ENCODE measurements at places on chromosomes 6 and 20. TPM values are rescaled to one million over a fixed set of nuclear protein-coding genes. Genes with fewer than 3 reads are reported as not detected.

DNA sequence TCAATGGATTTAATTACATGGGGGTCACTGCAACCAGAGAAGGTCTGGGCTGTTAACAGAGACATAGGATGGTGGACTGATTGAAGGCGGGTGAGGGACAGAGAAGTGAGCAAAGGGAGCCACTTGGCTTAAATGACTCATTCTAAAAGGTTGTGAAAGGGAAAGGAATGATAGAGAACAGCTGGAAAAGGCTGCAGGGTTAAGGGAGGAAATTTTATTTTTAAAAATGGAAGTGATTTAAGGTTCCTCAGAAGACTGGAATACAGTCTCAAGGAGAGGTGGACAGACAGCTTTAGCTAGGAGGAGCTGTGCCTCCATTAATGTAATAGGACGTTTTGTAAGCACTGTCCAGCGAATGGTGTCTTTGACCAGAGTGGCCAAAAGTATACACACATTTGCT, 46.7 kb downstream of the RGS17 start:
- H3K27me3 ChIP-seq, result no peaks in the 10 kb centered on the region
- DNase-seq, result no peak
- H3K4me3 ChIP-seq, result no peak overlapping the region
- H3K36me3 ChIP-seq, result no peaks in the 10 kb centered on the region

The ELOVL4 gene
- total RNA-seq, result not detected

DNA sequence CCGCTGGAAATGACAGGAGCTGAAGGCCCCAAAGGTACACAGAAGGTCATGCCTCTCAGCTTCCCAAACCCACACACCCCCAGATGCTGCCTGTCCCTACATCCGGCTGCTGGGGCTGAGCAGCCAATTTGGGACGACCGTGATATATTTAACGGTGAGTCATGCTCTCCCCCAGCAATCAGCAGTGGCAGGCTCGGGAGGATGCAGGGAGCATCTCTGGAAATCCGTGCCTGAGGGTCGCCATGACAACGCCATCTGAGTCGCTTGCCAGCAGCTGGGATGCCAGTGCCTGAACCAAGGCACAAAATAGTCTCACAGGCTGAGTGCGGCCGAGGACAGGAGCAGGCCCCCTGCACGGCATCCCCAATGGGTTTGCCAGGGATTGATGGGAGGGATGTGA, 57.9 kb downstream of the KCNB1 start:
- peaks cover 27% of the 10 kb centered on the region for H3K27me3 ChIP-seq
- H3K4me3 ChIP-seq, result no peak overlapping the region
- H3K27ac ChIP-seq, result no peak overlapping the region

DNA sequence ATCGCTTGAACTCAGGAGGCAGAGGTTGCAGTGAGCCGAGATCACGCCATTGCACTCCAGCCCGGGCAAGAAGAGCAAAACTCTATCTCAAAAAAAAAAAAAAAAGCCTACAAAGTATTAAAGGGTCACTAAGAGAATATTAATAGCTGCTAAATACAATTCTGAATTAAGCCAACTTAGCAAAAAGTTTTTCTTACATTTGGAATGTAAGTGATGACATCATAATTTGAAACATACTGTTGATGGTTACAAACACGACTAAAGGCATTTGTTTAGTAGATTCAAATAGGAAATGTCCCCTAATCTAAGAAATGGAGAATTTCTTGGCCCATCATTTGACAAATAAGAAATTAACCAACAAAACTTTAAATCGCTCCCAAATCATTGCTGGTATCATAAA, 282.8 kb downstream of the RNGTT start:
- no peak overlapping the region for H3K4me3 ChIP-seq
- DNase-seq, result no peak
- no peaks in the 10 kb centered on the region for H3K36me3 ChIP-seq
- no peaks in the 10 kb centered on the region for H3K27me3 ChIP-seq
- no peaks in the 10 kb centered on the region for H3K4me1 ChIP-seq
- H3K27ac ChIP-seq, result no peak overlapping the region

- no peak for DNase-seq
- H3K4me1 ChIP-seq, result peaks cover 23% of the 10 kb centered on the region
- no peak overlapping the region for H3K4me3 ChIP-seq
These were observed 369.4 kb upstream of the CITED2 start for GRCh38 chr6:139743664-139744437.

DNA sequence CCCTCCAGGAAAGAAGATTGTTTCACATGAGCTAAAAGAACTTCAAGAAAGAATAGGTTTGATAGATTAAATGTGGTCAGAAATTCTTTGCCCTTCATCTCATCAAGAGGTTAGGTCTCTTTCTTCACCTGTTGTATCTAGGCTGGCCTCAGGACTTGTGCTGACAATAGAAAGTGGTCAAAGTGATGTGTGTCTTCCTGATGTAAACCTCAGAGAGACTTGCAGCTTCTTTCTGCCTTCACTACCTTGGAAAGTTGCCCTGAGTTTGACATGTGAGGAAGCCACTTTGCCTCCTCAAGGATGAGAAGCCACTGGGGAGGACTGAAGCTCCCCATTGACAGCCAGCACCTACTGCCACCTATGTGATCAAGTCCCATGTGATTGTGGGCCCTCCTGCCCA, 46.3 kb downstream of the TBPL1 start:
- peaks cover 60% of the 10 kb centered on the region for H3K4me1 ChIP-seq
- no peak overlapping the region for H3K4me3 ChIP-seq
- H3K27me3 ChIP-seq, result no peaks in the 10 kb centered on the region
- no peak overlapping the region for H3K27ac ChIP-seq
- no peaks in the 10 kb centered on the region for H3K36me3 ChIP-seq

GRCh38 chr20:57031867-57032355, 234.5 kb downstream of the BMP7 start:
- no peak for DNase-seq
- no peak overlapping the region for H3K4me3 ChIP-seq
- H3K27ac ChIP-seq, result no peak overlapping the region
- H3K36me3 ChIP-seq, result no peaks in the 10 kb centered on the region
- no peaks in the 10 kb centered on the region for H3K27me3 ChIP-seq

The TULP1 gene
- not detected for total RNA-seq

GRCh38 chr6:26065952-26066380, 21.3 kb upstream of the HFE start:
- H3K4me3 ChIP-seq, result no peak overlapping the region
- H3K4me1 ChIP-seq, result peaks cover 36% of the 10 kb centered on the region
- peak; percentile 65 for DNase-seq
- H3K27ac ChIP-seq, result peak overlapping the region; percentile 69

- DNase-seq, result no peak
- no peaks in the 10 kb centered on the region for H3K27me3 ChIP-seq
- H3K27ac ChIP-seq, result peak overlapping the region; percentile 46
- no peaks in the 10 kb centered on the region for H3K36me3 ChIP-seq
These were observed 1.6 kb downstream of the NDRG3 start for GRCh38 chr20:36744243-36744642.

The SH3BGRL2 gene
- 27.4 TPM for total RNA-seq

DNA sequence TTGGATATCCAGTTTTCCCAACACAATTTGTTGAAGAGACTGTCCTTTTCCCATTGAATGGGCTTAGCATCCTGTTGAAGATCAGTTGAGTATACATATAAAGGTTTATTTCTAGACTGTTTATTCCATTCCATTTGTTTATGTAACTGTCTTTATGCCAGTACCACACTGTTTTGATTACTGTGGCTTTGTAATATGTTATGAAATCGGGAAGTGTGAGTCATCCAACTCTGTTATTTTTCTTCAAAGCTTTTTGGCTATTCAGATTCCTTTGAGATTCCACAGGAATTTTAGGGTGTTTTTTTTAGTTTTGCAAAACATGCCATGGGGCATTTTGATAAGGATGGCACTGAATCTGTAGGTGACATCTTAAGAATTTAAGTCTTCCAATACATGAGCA, 188.3 kb downstream of the BMP7 start:
- no peak for DNase-seq
- no peak overlapping the region for H3K27ac ChIP-seq
- no peaks in the 10 kb centered on the region for H3K27me3 ChIP-seq
- no peaks in the 10 kb centered on the region for H3K36me3 ChIP-seq

GRCh38 chr6:56531839-56532595, 110.7 kb downstream of the DST start:
- H3K4me1 ChIP-seq, result no peaks in the 10 kb centered on the region
- no peak overlapping the region for H3K27ac ChIP-seq
- no peak for DNase-seq
- H3K36me3 ChIP-seq, result peaks cover 41% of the 10 kb centered on the region

The ADGB gene
- total RNA-seq, result not detected

The COL9A1 gene
- total RNA-seq, result not detected

The PSMF1 gene
- total RNA-seq, result 166 TPM

The OXT gene
- not detected for total RNA-seq

The CD109 gene
- total RNA-seq, result 46.8 TPM

GRCh38 chr20:53865901-53866793, 204.2 kb downstream of the BCAS1 start:
- peak overlapping the region; percentile 56 for H3K4me3 ChIP-seq
- no peaks in the 10 kb centered on the region for H3K36me3 ChIP-seq
- peaks cover 66% of the 10 kb centered on the region for H3K4me1 ChIP-seq

DNA sequence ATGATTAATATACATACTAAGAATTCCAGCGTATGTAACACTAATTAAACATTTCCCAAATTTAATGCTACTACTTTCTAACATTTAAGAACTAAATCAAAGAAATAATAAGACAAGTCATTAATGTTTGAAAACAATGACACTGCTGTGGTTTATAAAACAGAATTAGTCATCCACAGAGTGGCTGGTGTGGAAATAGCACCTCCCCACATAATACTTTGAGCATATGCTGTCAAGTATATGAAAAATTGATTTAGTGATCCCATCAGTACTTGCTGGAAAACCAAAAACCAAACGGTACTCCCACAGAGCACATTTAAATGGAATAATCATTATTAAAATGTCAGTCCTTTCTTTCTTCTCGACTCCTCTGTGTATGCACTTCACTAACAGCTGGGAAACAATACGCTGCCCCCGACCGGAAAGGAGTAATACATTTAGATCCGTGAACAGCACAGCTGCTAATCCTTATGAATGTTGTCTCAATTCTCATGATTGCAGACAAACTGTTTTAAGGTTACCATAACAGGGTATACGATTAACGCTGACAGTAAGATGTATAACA, 78.4 kb downstream of the PREP start:
- peaks cover 36% of the 10 kb centered on the region for H3K36me3 ChIP-seq
- DNase-seq, result no peak
- peaks cover 27% of the 10 kb centered on the region for H3K4me1 ChIP-seq
- no peak overlapping the region for H3K27ac ChIP-seq

All from PC-9 (cell line).